ENCODE measurements at places on chromosomes 5 and 9.

GRCh38 chr5:108760512-108760911 is 12.8 kb downstream of the FER start:
- no peak for DNase-seq

- no peak for DNase-seq
These were observed 307.9 kb downstream of the SPOCK1 start for GRCh38 chr5:137191179-137191578.

DNA sequence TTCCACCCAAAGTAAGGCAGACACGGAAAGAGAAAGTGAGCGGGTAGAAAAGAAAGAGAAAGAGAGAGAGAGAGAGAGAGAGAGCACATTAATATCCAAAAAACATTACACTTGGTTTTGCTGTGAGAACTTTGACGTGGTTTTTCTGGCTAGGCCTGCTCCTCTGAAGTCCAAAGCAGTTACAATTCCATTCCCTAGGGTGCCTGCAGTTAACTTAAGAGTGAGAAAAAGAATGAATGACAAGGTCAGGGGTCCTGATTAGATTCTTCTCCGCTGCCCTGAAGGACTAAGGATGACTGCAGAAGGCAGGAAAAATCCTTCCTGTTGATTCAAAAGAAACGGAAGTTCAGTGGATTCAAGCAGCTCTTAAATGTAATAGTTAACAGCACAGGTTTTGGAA is 589.8 kb downstream of the PRELID2 start:
- DNase-seq: peak; percentile 82

- DNase-seq: no peak
These were observed 22.8 kb downstream of the SMIM3 start for GRCh38 chr5:150801117-150801927.

- DNase-seq: no peak
These were observed 75.4 kb downstream of the MAP1B start for GRCh38 chr5:72182686-72183085.

DNA sequence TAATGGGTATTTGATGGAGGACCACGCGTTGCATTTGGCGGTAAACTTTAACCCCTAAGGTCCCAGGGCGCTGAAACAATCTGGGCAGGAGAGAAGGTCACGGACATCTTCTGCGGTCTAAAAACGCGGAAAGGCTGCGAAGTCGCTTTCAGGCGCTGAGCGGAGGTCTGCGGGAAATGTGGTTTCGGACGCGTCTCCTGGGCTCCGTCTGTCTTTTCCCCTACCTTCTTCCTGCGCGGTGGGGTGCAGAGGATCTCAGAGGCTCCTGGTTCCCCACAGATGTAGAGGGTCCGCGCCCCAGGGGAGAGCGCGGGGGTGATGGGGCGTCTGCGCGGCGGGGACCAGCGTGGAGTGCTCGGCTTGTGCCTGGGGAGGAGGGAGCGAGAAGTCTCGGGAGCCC is 58.4 kb downstream of the ZNF510 start:
- no peak for DNase-seq

- DNase-seq: peak; percentile 38
These were observed 6.4 kb downstream of the SEPTIN8 start for GRCh38 chr5:132770476-132771159.

GRCh38 chr5:124342027-124342471 is 404.4 kb downstream of the ZNF608 start:
- peak; percentile 19 for DNase-seq

DNA sequence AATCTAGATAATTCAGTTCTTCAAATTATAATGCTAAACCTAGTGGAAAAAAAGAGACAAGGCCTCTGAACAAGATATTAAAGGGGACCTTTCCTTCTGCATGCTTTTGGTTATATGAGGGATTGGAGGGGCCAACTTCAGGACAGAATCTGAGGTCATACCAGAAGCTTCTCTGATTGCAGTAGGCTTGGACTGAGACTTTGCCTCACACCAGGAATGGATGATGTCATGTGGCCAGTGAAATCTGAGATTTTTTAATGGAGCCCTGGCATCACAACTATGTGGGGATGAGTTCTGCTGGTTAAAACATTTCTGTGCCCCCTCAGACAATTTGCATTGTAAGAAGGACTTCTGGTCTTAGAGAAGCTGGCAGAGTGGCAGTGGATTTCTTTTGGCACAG is 88.6 kb downstream of the ANGPTL2 start:
- peak; percentile 72 for DNase-seq

GRCh38 chr5:172525996-172526360 is 71.7 kb upstream of the SH3PXD2B start:
- no peak for DNase-seq

DNA sequence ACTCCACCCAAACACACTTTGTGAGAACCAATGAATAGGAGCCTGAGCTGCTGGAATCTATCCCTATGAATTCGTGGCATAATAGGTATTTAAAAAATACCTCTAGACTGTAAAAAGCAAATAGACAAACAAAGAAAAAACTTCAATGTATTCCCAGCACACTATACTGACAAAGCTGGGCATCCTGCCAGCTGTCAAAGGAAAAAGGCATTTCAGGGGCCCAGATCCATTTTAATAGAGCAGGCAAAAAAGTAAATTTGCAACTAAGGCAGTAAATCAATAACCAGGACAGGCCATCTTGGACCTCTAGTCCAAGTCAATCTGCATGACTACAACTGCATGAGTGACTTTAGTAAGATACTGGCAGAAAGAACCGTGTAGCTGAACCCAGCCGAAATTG is 25.6 kb upstream of the LARP1 start:
- no peak for DNase-seq

DNA sequence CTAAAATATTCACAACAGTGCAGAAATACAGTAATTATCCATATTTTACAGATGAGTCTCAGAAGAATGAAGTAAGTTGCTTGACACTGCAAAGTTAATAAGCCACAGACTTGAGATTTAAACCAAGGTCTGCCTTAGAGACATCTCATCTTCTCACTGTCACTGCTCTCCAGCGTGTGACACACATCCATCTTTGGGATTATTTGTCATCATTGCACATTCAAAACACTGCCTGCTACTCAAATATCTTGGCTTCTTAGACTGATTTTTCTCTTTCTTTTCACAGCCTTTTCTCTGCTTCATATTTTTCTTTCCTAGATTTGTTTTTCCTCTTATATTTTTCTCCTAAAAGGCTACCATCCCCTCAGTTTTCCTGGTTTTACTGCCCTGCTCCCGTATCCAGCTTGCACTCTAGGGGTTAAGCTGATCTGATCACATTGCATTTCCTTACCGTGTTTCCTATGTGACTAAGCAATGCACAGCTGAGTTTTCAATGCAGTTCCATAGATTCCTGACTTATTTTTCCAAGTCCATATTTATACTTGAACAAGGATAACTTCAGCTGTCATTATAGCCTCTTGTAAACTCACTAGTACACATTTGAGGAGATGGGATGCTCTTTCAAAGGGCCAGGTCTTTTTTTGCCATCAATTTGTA is 353.0 kb downstream of the PLK2 start:
- DNase-seq: no peak

DNA sequence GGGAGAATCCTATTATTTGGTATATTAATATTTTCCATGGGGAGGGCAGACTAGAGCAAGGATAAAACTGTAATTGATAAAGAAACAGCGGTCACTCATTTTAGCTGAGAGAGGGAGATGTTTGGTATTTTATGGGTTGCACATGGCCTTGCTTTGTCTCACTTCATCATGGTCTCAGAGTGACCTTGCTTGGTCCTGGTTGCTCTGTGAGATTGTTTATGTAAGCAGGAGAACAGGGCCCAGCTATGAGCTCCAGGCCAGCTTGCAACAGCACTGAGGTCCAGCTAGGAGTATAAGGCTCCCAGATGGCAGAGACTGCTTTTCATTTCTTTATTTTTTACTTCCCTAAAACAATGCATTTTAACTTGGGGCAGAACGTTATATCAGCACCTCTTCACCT is 50.7 kb downstream of the ZNF622 start:
- no peak for DNase-seq

- peak; percentile 65 for DNase-seq
These were observed 27.0 kb upstream of the PRRC2B start for GRCh38 chr9:131366761-131367401.

GRCh38 chr9:125467116-125467740 is 205.6 kb downstream of the GAPVD1 start:
- DNase-seq: peak; percentile 17

- DNase-seq: peak; percentile 81
These were observed 55.8 kb upstream of the RANBP3L start for GRCh38 chr5:36357391-36357975.

GRCh38 chr5:105101577-105101976 is 1539.0 kb upstream of the NUDT12 start:
- DNase-seq: peak; percentile 24

GRCh38 chr9:134585746-134586706 is 55.6 kb upstream of the COL5A1 start:
- peak; percentile 69 for DNase-seq

DNA sequence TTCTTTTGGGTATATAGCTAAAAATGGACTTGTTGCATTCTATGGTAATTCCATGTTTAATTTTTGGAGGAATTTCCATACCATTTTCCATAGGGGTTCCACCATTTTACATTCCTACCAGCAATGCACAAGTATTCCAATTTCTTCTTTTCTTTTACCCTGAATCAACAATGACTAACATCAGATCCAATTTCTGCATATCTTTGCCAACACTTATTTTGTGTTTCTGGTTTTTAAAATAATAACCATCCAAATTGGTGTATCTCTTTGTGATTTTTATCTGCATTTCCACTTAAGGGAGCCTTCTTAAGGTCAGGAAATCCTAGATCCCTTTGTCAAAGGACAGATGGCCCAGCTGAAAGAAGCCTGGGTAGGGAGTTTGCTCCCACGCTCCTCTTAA is 29.5 kb upstream of the SMU1 start:
- no peak for DNase-seq

- DNase-seq: no peak
These were observed 448.4 kb upstream of the ZNF608 start for GRCh38 chr5:125194883-125195282.

DNA sequence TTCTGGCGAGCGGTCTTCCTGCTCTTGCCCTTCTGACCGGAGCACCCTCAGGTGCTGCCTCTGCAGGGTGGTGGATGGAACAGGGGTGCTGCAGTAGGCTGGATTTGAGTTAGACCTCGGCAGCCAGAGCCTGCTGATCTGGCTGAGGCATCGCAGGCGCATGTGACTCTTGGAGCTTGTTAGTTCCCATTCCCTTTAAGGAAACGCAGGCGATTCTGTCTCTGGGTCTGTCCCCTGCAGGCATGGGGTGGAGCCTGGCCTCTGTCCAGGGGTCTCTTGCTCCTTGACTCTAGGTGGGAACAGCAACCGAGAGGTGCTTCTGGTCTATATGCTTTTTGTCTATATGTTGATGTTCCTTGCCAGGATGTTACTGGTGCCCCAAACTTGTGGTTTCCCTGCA is 3.1 kb downstream of the WNK2 start:
- no peak for DNase-seq

DNA sequence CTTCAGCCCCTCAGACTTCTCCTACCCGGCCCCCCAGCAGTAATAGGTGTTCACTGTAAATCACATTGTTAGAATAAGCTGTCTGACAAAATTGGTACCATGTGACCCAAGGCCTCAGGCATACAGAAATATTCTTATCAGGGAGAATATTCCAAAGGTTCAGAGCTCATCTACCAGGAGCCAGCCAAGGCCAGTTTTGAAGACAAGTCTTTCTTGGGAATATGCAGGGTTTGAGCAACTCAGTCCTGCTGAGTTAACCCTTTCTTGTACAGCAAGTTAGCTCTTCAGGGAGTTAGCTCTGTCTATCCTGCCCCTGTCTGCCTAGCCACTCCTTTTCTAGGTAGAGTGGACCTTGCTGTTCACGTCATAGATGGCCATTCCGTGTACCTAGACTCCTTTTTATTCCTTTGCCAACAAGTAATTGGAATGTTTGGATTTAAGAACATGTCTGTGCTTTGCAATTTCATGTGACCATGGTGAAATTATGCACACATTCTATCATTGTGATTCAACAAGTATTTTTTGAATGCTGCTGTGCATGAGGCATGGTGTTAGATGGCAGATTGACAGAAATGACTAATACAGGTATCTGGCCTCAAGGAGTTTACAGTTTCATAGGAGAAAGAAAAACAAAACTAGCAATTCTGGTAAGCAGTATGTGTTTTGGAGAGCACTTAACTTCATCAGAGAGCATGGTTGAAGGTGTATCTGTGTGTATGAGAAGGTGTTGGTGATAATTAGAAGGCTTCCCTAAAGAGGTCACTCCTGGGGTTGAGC is 22.6 kb downstream of the TGFBR1 start:
- DNase-seq: peak; percentile 15

GRCh38 chr9:28034242-28034641 is 461.0 kb upstream of the C9orf72 start:
- DNase-seq: no peak

DNA sequence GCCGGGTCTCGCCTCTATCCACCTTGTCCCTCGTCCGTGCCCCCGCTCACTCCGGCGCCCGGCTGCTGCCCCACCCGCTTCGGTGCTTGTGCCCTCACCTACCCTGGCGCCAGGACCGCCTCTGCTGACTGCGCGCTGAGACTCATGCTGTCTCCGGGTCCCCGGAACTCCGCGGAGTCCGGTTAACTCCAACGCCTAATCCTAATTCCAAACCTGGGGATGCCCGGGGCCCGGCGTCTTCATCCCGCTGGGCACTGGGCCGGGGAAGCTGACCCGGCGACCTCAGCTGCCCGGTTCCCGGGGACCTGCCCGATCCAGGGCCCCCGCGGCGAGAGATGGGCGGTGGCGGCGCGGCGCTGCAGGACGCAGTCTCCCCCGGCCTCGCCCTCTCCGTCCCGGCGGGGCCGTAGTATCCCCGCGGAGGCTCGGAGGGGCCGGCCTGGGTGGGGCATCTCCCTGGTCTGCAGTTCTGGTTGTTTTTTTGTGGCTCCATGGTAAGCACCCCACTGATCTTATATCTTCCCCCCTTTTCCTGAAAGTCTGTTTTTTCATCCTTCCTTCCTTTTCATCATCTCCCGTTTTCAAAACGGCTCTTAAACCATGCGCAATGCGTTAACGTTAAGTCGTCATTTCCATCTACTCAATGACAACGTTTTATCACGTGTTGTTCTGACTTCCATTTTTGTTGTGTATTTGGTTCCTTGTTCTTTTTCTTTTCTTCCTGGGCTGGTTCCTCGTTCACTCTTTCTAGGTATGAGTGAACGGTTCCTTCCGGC is 41.1 kb upstream of the PLEKHG4B start:
- DNase-seq: no peak

DNA sequence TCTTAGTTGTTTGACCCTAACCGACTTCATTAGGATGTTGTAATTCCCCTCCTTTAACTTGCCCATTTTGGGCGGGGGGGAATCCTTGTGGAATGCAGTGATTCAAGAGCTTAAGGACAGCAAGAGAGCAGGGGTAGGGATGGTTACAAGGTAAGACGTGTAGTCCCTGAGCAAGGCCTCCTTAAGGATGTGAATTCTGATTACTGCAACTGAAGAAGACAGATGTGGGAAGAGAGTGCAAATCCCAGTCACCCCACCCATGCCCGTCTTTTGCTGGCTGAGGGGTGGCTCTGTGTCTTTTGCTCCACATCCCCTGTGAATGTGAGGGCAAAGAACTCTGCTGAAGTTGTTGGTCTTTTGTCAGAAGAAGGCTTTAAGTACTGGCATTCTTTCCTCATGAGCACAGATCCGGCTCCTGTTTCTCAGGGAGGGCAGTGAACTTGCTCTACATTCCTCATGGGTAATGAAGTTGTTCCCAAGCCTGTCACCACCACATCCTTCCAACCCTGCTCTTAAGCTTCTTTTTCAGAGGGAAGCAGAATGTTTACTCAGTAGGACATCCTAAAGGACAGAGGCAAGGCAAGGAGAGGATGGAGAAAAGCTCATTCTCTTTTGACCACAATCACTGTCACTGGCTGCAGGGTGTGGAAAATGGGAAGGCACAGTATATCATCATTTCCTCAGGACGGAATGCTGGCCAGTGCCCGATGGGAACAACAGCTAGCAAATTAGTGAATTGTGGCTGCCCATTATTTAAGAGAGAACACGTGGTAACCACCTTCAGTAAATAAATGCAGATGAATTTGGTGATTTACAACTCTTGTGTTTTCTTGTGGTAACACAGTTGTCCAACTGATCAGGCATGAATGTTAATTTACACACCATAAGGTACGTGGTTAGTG is 61.5 kb downstream of the RAI14 start:
- peak; percentile 93 for DNase-seq
